ENCODE measurements at places on chromosomes 12 and 14.

DNA sequence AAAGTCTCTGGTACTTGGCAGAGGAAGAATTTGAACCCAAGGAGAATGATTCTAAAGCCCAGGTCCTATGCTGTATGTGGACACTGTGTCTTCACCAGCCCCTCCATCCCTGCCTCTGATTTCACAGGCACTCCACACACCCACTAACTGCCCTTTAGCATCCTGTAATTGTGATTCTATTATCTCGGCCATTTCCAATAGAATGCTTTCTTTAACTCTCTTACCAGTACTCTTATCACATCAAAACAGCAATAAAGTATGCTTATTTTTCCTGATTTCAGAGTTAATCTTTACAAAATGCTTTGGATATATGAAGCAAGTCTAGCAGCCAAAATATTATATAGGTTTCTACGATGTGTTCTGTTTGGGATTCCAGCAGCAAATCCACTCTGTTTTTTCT is 37.9 kb upstream of the BTG1 start:
- no peak for DNase-seq

DNA sequence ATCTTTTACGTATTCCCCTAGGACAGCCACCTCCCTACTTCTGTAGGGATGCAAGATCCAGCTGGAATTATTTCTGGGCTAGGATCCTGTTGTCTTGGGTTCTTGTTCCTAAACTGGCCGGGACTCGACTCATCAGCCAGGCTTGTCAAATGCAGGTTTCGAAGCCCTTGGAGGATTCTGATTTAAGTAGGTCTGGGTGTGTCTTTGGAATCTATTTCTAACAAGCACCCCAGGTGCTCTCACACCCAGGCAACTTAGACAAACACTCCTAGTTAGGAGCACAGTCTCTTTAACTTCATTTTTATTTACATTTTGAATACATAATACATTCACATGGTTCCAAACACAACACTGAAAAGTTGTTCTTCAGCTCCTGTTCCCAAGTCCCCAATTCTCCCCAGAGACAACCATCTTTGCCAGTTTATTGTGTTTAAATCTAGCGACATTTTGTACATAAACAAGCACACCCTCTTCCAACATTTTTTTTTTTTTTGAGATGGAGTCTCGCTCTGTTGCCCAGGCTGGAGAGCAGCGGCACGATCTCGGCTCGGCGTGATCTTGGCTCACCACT is 20.9 kb downstream of the MORN3 start:
- DNase-seq: no peak

GRCh38 chr12:43893670-43894069 is 57.8 kb downstream of the TMEM117 start:
- DNase-seq: no peak

- no peak for DNase-seq
Measured at GRCh38 chr12:130620756-130621155, 95.3 kb downstream of the RIMBP2 start.

GRCh38 chr14:28754209-28754985 is 12.2 kb upstream of the FOXG1 start:
- DNase-seq: no peak

GRCh38 chr14:36362648-36363047 is 42.2 kb upstream of the MBIP start:
- DNase-seq: no peak

DNA sequence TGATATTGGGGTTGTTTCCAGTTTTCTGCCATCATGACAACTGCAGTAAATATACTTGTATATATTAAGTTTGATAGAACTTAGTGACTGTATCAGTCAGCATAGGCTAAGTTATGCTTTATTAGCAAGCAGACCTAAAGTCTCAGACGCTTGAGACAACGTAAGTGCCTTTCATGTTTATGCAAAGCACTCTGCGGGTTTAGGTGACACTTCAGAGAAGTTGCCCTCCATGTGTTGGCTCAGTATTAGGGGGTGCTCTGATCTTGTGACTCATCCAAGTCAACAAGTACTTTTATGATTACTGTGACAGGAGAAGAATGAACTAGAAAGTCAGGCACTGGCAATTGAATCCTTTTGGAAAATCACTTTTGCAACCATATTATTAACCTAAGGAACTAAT is 13.3 kb upstream of the OTOGL start:
- no peak for DNase-seq

GRCh38 chr12:55935738-55936151 is 4.8 kb downstream of the DGKA start:
- DNase-seq: no peak

DNA sequence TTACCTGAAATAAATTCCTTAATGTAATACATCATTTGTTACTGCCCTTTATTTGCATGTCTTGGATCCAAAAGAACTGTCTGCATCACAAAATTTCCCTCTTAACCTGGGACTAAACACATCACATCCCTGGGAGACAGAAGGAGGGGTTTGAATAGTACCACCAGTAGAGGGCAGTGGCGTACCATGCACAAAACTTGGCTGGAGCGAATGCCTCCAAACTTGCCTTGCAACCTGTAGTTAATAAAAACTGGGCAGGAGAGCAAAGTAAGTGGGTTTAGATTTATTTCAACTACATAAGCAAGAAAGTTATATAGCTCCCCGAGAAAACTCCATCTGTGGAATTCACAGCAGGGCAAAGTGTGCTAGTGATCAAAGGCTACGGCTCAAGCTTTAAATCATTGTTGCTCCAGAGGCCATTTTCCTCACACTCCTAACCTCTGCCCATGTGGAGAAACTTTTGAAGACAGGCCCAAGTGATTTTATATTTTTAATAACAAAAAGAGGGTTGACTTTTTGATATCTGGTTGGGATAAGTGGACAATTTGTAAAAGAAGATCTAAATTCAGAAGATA is 1176.7 kb upstream of the SEL1L start:
- no peak for DNase-seq

DNA sequence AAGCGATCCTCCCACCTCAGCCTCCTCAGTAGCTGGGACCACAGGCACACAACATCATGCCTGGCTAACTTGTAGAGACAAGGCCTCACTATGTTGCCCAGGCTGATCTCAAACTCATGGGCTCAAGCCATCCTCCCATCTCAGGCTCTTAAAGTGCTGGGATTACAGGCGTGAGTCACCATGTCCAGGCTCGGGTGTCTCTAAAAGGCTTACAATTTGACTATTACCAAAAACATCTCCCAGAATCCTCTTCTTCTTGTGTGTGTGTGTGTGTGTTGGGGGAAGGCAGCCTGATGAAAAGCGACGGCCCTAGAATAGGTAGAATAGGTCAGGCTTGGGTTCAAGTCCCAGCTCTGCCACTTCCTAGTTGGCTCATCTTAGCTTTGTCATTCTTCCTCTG is 16.8 kb downstream of the MSI1 start:
- no peak for DNase-seq

DNA sequence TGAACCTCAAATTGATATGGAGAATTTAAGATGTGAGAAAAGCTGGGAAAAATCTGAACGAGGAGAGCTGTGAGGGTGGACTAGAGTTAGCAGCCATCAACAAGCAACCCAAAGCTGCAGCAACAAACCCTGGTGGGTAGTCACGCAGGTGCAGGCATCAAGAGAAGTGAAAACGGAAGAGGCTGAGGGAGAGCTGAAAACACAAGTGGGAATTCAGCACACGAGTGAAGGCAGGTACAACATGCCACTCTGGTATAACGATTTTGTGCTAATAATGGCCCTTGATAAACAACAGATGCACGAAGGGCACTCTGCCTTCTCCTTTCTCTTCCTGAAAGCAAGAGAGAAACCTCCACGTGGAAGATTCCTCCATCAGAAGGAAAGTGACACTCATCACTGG is 11.5 kb downstream of the TCL1B start:
- DNase-seq: no peak

- no peak for DNase-seq
Measured at GRCh38 chr12:470133-470532, 10.4 kb downstream of the B4GALNT3 start.

GRCh38 chr12:49503674-49504180 is 35.1 kb upstream of the KCNH3 start:
- no peak for DNase-seq

DNA sequence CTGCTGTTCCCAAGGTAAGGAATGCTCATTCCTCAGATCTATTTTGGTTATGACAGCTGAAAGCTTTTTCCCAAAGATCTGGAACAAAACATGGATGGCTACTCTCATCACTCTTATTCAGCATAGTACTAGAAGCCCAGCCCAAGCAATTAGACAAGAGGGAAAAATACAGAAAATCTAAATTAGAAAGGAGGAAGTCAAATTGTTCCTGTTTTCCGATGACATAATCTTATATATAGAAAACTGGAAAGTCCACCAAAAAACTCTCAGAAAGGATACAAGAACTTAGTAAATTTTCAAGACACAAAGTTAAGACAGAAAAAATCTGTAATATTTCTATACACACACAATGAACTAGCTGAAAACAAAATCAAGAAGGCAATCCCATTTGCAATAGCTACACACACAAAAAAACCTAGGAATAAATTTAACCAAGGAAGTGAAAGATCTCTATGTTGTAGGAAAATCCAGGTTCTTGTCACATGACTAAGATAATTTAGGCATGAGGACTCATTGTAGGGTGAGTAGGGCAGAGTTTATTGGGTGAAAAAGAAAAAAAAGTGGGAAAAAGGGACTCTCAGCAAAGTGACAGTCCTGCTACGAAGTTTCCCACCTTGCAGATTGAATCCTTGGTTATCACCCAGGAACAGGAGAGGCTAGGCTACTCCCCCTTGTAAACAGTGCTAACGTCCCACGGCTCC is 28.6 kb upstream of the KLRB1 start:
- no peak for DNase-seq

DNA sequence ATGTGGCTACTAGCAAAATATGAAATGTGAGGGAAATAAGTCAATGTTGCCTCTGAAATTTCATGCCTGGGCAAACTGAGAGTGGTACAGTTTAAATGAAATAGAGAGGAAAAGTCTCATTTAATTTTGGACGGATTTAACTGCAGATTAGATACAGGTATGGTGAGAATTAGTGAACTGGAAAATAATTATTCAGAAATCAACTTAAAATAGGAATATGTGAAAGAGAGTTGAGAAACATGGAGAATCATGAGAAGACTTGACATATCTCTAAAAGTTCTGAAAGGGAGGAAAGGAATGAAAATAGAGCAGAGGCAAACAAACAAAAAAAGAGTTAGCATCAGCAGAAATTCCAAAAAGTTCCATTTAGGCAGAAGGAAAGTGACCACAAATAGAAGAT is 33.5 kb upstream of the BMAL2 start:
- no peak for DNase-seq

- no peak for DNase-seq
Measured at GRCh38 chr12:65784289-65785015, 39.8 kb upstream of the HMGA2 start.

DNA sequence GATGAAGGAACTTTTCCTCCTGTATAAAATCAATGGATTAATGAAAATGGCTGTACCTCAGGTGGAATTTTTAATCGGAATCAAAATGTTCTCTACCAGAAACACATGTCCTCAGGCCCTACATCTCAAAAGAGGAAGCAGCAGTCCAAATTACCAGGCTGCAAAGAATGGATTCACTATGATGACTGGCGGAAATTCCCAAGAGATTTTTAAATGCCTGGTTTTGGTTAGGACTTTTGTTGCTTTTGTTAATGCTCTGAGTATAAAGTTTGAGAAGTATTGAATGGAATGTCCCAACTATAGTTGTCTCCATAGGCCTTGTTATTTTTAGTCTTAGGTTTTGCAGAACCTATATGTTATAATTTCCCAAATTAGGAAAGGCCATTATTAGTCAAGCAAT is 11.2 kb upstream of the IFNG start:
- no peak for DNase-seq

GRCh38 chr14:89000007-89000942 is 175.8 kb downstream of the TTC8 start:
- no peak for DNase-seq

DNA sequence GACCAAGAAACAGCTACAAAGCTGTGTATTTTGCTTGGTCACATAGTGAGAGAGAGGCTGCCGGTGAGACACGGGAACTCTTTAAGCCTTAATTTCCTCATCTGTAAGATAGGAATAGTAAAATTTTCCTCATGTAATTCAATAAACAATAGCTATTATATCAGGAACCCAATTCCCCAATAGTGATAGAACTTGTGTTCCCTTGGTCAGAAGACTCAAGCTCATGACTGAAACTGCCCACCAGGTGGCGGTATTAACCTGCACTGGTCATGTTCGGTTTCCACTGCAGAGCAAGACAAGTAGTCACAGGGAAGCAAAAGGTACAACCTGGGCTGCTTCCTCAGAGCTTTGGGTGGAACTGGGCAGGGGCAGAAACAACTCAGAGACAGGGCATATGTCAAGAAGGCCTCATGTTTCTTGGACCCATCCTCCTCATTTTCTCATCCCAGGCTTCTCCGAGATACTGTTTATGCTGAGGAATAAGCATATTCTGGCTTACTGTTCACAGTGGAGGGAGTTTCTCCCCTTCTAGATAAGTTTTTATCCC is 4.2 kb upstream of the AJUBA start:
- DNase-seq: no peak

GRCh38 chr12:42182394-42182793 is 37.7 kb upstream of the GXYLT1 start:
- no peak for DNase-seq

DNA sequence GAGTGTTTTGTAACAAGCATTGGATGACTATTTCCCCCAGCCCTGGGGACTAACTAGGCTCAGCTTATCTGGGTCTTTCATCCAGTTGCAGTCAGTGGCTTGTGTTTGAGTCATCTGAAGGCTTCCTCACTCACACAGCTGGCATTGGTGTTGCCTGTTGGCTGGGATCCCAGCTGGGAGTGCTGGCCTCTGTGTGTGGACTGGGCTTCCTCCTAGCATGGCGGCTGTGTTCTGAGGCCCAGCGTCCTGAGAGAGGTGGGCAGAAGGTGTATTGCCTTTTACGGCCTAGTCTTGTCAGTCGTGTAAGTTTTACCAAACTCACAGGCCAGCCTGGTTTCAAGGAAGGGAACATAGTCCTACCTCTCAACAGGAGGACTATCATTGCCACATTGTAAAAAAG is 28.3 kb upstream of the PPP2R5C start:
- no peak for DNase-seq

GRCh38 chr14:105282098-105282725 is 18.6 kb downstream of the BRF1 start:
- DNase-seq: no peak

DNA sequence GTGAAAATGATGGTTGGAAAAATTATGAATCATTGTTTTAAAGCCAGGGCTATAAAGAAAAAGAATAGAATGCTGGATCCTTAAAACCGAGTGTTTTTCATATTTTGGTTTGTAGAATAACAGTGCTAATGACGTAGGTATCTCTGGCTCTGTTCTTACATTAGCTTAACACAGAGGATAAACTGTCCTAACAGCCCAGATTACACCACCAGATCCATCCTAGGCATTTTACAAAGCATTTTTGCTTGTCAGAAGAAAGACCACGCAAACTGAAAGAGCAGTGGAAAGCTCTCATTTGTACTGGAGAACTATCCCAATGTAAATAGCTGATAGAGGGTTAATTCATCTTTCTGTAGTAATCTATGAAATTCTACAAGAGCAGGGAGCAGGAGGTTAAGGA is 13.6 kb downstream of the IFT81 start:
- DNase-seq: no peak

GRCh38 chr12:132687211-132688164 is at the start of the genes POLE and PXMP2:
Gene POLE, minus strand, starts transcription at chr12:132687342. Its CDS starts 27 bp downstream, at chr12:132687315.
Gene PXMP2, plus strand, starts transcription at chr12:132687587. Its CDS starts 84 bp downstream, at chr12:132687671.
- DNase-seq: peak; percentile 73

All from cortex of kidney (tissue), 1 donor.